ENCODE measurements at places on chromosomes 5 and 9.

DNA sequence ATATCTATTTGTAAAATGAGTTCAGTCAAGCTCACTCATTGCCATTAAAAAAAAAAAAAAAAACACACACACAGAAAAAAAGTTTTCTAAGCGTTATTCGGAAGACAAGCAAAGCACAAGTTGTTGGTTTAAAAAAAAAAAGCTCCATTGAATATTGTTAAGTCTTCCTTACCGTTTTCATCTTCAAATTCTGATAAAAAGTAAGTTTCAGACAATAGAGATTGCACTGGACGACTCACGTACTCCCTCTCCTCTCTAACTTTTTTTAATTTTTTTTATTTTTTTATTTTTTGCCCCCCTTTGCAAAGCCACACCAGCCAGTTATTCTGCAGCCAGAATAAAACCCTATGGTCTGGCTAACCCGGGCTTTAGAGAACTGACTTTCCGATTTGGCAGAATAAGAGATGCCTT lies 544 bp downstream of the ADAMTS6 start:
- DNase-seq = no peak

DNA sequence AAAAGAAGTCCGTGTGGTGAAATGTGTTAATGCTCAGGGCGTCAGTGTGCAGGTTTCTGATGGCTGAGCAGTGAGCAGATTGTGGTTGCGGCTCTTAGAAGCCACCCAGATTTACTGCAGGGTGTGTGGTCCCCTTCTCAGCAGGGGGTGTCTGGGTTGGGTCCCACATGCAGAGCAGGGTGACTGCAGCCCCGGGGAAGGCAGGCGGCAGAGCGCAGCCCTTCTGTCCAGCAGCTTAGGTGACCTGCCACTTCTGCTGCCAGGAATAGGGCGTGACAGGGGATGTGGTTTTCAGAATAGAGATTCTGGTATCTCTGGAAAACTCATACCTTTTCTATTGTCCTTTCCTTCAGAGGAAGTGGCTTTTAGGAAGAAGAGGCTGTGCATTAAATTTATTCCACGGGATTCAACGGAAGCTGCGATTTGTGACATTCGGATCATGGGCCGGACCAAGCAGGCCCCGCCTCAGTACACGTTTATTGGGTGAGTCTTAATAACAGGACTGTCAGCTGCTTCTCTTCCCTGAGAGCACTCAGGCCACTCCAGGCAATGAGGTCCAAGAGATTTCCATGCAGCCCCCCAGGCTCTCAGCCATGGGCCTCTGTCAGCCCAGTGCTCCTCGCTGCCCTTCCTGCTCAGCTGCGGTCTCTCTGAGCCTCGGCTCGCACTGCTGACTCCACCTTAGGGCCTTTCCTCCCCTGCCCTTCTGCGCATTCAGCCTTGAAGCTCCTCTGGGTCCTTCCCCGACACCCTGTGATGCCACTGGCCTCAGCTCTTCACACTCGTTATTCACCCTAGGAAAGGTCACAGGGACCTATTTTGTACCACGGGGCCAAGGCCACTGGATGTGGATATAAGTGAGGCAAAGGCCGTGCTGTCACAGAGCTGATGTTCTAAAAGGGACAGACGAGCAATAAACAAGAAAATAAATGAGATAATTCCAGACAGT lies 65.4 kb downstream of the MVB12B start:
- DNase-seq = no peak

DNA sequence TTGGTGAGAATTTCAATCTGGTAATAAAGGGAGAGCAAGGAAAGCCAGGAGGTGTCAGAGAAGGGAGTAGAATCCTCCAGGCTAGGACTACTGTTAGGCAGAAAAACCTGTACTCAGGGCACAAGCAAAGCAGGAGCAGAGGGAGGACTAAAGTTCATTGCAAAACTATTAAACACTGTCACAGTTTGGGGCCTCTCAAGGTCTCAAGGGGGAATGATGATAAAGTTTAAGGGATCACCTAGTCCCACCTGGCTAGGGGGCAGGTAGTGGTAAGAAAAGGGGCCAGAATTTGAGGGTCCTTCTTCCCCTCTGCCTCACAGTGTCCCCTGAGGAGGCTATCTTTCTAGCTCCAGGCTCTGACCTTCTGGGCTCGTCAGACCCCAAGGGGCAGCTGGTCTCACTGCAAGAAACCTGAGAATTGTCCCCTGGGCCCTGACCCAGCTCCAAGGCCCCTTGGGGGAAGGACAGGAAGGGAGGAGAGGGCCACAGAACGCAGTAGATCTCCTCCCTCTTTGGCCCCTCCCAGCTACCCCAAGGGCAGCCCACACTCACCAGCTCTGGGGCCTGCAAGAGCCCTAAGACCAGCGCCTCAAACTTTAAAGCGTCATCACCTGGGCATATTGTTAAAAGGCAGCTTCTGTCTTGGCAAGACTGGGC lies 974 bp downstream of the CCDC69 start:
- peak; percentile 78 for DNase-seq

GRCh38 chr5:53008751-53009150 lies 19.6 kb downstream of the ITGA2 start:
- DNase-seq = no peak

DNA sequence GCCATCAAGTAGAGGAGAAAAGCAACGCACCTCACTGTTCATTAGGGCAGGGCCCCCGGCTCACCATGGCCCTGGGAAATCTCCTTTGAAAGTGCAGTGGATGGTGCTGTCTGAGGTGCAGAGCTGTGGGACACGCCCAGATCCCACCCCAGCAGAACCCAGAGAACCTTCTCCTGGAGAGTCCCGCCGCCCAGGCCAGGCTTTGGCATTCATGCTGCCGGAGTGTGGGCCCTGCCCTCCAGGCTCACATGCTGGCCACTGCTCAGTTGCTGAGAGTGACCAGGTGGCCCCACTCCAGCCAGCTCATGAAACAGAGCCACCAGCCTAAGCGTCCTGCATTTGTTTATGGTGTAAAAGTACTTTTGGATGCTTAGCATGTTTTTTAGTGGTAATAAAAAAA lies 23.8 kb upstream of the LRRC14B start:
- DNase-seq = no peak

DNA sequence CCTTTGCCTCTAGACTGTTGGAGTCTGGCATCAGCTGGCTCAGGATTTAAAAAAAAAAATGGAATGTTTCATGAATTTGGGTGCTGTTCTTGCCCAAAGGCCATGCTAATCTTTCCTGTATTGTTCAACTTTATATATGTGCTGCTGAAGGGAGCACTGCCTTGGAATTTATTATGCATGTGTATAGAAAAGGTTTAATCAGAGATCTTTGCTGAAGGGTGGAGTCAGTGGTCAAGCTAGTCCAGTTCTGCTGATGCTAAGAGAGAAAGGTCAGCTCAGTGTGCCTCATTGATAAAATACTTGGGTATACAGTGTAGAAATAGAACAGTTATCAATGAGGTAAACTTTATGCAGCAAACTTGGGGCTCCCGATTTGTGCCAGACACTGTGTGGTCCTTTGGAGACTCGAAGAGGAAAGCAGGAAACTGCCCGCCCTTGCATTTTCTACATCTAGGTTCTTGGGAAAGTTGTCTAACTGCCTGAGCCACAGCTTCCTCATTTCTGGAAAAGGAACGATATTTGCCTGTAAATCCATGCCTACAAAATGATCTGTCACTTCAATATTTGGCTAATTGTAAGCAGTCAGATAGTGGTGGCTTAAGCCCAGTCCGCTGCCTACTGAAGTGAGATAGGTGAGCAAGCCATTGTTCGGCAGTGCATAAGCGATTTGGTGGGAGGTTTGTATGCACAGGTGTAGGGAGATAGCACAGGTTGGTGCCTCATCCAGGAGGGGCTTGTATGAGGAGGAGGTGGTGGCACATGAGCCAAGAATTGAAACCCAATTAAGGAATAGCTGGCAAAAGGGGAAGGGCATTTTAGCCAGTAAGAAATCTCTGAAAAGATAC lies 29.2 kb upstream of the GTF2H2C start:
- no peak for DNase-seq

GRCh38 chr5:44568519-44568918 lies 179.3 kb upstream of the FGF10 start:
- DNase-seq = no peak

GRCh38 chr5:68054638-68055037 lies 160.9 kb upstream of the PIK3R1 start:
- no peak for DNase-seq

GRCh38 chr9:18489861-18490260 lies 15.9 kb downstream of the ADAMTSL1 start:
- DNase-seq = no peak

DNA sequence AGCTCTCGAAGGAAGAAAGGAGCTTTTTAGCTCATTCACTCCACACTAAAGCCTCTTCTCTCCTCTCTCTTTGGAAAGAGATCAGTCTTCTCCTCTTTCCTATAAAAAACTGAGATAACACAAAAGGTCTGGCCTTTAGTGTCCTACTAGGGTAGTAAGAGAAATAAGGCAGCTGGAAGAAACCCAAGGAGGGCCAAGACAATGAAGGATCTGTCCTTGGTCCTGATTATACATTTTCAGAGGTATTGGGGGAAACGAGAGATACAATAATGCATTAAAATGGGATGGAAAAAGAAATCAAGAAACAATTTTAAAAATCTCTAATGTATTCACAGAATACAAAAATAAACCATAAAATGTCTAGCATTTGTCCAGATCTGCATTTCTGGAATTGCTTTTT lies 184.0 kb downstream of the SLF1 start:
- no peak for DNase-seq

- no peak for DNase-seq
These were observed 60.9 kb downstream of the ADRB2 start for GRCh38 chr5:148887123-148887881.

DNA sequence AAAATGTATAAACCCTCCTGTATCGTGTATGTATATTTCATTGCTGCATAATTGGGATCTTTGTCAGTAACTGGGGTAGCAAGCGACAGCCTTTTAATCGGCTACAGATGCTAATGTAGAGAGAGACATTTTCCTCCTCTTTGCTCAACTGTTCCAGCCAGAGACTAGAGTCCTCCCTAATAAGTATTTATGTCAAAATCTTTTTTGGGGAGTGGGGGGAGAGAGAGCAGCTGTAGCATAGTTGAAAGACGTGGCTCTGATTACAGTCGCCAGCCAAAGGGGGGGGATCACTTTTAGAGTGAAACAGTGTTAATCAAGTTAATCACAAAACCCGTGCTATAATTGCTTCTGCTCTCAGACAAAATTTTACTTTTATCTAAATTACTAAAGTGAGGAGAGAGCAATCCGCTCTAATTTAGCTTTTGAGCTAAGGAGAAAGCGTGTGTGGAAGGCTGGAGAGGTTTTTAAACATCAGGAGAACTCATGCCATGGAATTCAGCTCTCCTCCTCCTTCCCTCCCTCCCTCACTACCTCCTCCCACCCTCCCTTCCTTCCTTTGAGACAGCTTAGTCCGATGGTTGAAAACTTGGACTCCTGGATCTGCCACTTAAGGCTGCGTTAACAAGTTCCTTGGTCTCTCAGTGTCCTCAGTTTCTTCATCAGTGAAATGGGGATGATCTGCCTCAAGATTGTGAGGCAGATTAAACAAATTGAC lies 87.3 kb upstream of the ZNF618 start:
- no peak for DNase-seq

- no peak for DNase-seq
These were observed 89.9 kb upstream of the FSD1L start for GRCh38 chr9:105357937-105358336.

GRCh38 chr9:93646640-93647178 lies 70.3 kb downstream of the PHF2 start:
- DNase-seq = peak; percentile 29

DNA sequence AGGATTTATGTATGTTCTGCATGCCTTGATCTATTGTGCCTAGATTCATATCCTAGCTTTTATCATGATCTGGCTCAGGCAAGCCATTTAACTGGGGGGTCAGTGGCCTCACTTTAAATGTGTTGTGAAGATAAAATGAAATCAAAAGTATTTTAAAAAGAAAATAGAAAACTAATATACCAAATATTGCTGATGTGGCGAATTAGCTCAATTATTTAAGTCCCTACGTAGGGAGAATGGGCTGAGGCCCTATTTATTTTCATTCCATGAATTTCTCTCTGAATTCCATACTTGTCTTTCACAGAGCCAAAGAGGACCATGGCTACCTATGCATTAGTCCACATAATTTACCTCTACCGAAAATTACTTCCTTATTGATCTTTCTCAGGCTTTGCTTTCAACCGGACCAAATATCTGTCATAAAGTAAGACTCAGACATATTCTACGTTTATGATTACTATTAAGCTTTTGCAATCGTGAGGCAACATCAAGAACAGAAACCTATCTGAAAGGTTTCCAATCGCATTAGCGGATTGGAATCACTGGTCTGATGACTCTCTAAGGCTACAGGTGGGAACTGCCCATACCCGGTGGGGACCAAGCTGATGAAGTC lies 1.7 kb downstream of the MBLAC2 start:
- no peak for DNase-seq

DNA sequence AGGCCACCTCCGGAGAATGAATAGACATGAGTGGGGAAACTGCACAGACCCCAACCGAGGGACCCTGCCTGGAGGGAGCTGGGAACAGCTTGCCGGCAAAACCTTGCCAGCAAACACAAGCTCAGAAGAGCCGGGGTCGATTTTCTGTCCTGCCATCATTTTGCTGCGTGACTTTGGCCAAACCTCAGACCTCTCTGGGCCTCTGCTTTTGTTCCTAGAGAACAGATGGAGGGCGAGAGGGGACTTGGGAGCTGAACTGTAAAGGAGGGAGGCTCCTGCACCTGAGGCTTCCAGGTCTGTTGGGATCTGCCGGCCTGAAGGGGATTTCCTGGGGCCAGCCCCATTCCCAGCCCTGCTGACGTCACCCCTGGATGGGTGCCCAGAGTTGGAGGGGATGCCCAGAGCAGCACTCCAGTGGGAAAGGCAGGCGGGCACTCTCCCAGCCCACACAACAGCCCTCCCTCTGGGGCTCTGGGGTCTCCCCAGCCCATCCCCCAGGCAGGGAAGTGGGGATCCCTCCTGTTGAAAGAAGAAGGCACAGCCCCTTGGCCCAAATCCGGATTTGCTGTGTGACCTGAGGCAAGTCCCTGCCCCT lies 40.4 kb upstream of the SYNPO start:
- DNase-seq = no peak

DNA sequence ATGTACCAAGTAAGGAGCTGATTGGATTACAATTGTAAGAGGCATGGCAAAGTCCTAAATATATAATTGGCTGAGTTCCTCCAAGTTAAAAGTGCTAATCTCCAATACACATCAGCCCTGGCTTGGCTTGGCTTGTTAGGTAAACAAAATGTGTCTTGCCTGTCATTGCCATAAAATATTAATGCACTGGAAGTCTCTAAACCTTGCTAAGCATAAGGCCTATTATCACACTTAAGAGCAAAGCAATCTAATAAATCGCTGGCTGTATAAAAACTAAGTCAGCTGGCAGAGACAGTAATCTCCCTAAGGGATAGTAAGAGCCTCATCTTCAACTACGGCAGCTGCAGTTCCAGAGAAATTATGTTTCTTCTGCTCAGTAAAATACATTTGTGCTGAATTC lies 418.6 kb upstream of the GRAMD2B start:
- no peak for DNase-seq

- no peak for DNase-seq
These were observed 8.2 kb upstream of the GDNF start for GRCh38 chr5:37847978-37848425.

- no peak for DNase-seq
These were observed 291.2 kb downstream of the ADAMTS6 start for GRCh38 chr5:65190328-65191053.

All from natural killer cell treated with Interleukin-12 subunit alpha and Interleukin-12 subunit beta and Interleukin-15 and Interleukin-18, amount 100 ng/mL, for 72 hours (primary cell).